ENCODE measurements at places on chromosomes 6 and 20. TPM values are rescaled to one million over a fixed set of nuclear protein-coding genes. Genes with fewer than 3 reads are reported as not detected.

DNA sequence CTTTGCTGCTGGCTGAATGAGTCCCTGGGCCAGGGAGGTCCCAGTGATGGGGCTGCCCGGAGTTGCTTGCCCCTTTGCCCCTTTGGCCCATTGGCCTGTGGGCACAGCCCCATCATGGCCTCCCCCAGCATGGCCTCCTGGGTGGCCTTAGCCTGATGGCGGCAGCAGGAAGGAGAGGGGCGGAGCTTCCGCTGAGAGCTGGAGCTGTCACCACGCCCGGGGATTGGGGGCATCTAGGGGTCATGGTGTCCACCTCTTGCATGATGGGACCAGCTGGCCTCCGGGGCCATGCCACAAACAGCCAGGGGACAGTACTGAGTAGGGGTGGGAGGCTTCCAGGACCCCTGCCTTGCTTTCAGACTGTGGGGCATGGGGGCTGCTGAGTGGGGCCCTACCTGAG is 31.5 kb upstream of the GATA5 start:
- no peak overlapping the region for H3K4me3 ChIP-seq
- no peak overlapping the region for H3K27ac ChIP-seq
- no peak for DNase-seq
- no peaks in the 10 kb centered on the region for H3K36me3 ChIP-seq

ZC3H12D gene
- 0.26 TPM for total RNA-seq

DNA sequence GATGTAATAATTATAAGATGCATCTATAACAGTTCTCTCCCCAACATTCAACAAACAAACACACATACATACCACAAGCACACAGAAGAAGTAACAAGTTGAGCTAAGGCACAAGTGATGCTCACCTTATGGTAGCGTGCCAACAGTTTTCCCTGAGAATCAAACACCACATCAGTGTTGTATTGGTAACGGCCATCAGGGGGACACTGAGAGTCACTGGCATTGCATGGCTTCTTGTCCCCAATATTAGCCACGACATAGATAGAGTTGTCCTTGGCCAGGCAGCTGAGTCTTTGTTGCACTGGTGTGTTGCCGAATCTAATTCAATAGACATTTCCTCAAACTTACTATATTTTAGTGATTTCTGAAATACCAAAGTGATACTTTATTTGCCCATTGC is 14.8 kb upstream of the VNN1 start:
- no peak for DNase-seq
- H3K4me1 ChIP-seq: no peaks in the 10 kb centered on the region
- no peak overlapping the region for H3K4me3 ChIP-seq

DNA sequence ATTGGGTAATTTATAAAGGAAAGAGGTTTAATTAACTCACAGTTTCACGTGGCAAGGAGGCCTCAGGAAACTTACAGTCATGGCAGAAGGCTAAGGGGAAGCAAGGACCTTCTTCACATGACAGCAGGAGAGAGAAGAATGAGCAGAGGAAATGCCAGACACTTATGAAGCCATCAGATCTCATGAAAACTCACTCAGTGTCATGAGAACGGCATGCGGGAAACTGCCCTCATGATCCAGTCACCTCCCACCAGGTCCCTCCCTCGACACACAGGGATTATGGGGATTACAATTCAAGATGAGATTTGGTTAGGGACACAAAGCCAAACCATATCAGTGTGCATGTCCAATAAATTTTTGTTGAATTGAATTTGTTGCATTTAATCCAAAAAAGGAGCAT is 52.0 kb downstream of the ECT2L start:
- H3K27me3 ChIP-seq: no peaks in the 10 kb centered on the region
- no peaks in the 10 kb centered on the region for H3K36me3 ChIP-seq
- H3K27ac ChIP-seq: no peak overlapping the region
- no peak for DNase-seq
- no peak overlapping the region for H3K4me3 ChIP-seq
- no peaks in the 10 kb centered on the region for H3K4me1 ChIP-seq

GRCh38 chr20:59821788-59822187 is 111.6 kb downstream of the SYCP2 start:
- H3K4me1 ChIP-seq: no peaks in the 10 kb centered on the region
- DNase-seq: no peak
- no peaks in the 10 kb centered on the region for H3K27me3 ChIP-seq

SNAP91 gene
- not detected for total RNA-seq

C2 gene
- 24.8 TPM for total RNA-seq

DNA sequence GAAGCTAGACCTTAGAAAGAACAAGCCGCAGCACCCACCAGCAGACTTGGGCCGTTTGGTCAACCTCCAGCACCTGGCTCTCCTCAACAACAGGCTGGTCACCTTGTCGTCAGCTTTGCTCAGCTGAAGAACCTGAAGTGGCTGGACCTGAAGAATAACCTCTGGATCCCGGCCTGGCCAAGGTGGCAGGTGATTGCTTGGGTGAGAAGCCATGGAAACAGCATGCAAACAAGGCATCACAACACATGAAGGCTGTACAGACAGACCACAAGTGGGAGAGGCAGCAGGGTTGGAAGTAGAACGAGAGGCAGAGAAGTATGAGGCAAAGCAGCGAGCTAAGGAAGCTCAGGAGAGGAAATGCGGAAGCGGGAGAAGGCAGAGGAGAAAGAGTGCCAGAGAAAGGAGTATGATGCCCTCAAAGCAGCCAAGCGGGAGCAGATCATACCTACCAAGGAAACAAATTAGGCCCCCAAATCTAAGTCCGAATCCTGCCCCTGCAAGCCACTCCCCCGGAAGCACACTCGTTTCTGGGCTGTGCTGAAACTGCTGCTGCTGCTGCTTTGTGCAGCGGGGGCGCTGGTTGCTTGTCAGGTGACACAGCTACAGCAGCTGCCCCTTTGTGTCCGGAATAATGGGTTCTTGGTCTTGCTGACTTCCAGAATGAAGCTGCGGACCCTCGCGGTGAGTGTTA is 121.6 kb upstream of the LGSN start:
- H3K36me3 ChIP-seq: no peaks in the 10 kb centered on the region
- no peak overlapping the region for H3K27ac ChIP-seq
- DNase-seq: no peak
- no peaks in the 10 kb centered on the region for H3K27me3 ChIP-seq
- H3K4me3 ChIP-seq: no peak overlapping the region

PRR3 gene
- 4.4 TPM for total RNA-seq

DZANK1 gene
- total RNA-seq: 4.7 TPM

PRL gene
- not detected for total RNA-seq

GGTLC1 gene
- not detected for total RNA-seq

DNA sequence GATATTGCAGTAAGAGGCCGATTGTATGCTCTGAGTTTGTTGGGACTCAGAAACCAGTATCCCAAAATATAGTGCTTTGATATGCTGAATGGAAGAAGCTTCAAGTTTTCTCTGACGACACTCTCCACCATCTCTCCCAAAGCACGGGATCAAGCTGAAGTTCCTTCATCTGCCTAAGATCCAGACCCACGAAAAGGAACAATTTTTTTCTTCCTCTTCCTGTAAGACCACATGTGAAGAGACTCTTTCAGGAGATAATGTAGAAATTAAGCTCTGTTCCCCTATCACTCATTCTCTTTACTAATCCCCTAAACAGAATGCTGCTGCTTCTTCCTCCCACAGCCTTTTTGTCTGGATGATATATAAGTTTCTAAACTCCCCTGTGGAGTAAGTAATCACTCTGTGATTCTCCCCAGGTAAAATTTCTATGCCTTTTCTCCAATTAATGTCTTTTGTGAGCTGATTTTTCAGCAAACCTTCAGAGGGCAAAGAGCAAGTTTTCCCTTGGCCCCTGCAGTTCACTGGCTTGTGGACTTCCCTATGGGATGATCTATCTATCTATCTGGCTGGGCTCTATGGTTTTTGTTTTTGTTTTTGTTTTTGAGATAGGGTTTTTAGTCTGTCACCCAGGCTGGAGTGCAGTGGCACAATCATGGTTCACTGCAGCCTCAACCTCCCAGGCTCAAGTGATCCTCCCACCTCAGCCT is 13.5 kb upstream of the PNRC1 start:
- no peak overlapping the region for H3K4me3 ChIP-seq
- H3K27ac ChIP-seq: no peak overlapping the region
- H3K27me3 ChIP-seq: no peaks in the 10 kb centered on the region
- no peaks in the 10 kb centered on the region for H3K4me1 ChIP-seq
- H3K36me3 ChIP-seq: no peaks in the 10 kb centered on the region

GSTA4 gene
- 59.2 TPM for total RNA-seq

DNA sequence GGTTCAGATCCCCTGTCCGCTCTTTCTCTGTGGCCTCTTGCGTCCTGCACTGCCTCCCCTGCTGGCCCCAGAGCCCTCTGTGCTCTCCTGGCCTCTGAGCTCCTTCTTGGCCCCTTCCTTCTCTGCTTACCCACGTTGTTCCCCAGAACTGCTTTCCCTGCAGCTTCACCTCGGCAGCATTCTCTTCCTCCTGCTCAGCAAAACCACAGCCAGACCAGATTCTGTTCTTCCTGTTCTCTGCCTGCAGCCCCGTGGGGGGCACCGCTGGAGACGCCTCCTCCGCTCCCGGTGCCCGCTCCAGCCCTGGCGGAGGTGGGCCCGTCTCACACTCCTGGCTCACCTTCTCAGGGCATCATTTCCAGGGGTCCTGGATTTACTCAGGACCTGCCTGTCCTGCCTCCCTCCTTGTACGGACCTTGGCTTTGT is 59.7 kb downstream of the TCP11 start:
- no peaks in the 10 kb centered on the region for H3K36me3 ChIP-seq
- no peaks in the 10 kb centered on the region for H3K27me3 ChIP-seq
- no peak overlapping the region for H3K27ac ChIP-seq
- H3K4me1 ChIP-seq: no peaks in the 10 kb centered on the region
- no peak overlapping the region for H3K4me3 ChIP-seq

DNA sequence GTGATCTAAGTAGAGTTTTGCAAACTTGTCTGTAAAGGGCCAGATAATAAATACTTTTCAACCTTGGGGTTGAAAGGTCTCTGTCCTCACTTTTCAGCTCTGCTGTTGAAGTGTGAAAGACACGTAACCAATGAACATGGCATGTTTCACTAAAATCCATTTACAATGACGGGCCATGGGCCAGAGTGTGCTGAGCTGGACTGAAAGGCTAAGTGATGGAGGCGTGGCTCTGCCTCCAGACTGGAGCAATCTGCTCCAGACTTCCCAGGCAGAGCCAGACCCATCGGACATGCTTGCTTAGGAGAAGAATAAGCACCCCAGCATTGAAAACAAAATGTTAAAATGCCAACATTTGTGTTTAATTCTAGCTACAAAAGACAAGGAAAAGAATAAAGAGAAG is 41.4 kb downstream of the SCAND1 start:
- H3K27ac ChIP-seq: no peak overlapping the region
- no peaks in the 10 kb centered on the region for H3K4me1 ChIP-seq
- no peak for DNase-seq

PXDC1 gene
- 15.6 TPM for total RNA-seq

ME1 gene
- 3.4 TPM for total RNA-seq

TNF gene
- total RNA-seq: not detected

ENPP5 gene
- total RNA-seq: 8.1 TPM

DNA sequence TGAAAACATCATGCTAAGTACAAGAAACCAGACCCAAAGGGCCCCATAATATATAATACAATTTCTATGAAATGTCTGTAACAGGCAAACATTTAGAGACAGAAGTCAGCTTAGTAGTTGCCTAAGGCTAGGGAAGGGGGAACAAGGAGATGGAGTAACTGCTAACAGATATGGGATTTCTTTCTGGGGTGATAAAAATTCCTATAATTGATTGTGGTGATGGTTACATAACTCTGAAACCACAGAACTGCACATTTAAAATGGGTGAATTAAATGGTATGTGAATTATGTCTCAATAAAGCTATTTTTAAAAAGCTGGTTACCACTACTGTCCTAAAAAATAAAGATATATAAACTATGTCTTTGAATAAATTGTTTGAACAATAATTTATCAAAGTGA is 3.2 kb downstream of the CEP162 start:
- no peaks in the 10 kb centered on the region for H3K36me3 ChIP-seq
- H3K4me3 ChIP-seq: no peak overlapping the region
- no peaks in the 10 kb centered on the region for H3K4me1 ChIP-seq
- DNase-seq: no peak
- no peak overlapping the region for H3K27ac ChIP-seq

DNA sequence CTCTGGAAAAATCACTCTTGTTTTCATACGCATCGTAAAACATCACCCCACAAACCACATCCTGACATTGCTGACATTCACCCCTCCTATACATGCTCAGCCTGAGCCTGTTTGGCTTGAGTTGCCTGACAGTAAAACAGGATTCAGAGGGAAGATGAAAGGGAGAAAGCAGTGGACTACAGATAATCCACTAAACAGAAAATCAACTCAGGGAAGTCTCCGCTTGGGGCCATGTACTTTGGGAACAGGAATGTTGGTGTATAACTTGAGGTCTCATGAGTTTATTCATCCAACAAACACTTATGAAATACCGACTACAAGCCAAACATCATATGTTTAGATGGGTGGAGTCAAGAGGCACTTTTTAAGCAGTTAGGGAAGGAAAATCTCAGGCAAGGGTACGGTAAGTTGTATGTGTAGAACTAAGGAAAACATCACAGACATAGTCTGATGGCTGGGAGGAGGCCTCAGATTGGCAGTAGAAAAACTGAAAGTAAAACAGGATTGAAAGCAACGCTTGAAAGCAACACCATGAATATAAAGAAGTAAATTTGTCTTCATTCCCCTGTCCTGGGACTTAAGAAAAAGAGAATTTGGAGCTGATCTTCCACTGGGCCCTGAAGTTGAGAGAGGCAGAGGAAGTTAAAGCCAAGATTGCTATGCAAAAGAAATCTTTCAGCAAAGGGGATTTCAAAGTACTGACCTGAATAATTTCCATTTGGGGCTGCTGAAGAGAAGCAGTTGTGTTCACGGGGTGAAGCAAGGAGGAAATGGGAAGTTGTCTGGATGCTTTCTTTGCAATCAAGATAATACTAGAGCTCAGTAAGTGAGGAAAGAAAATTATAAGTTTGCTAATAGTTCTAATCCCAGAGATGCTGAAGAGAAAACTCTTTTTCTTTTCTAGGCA is 28.8 kb downstream of the PDE7B start:
- no peaks in the 10 kb centered on the region for H3K4me1 ChIP-seq
- DNase-seq: no peak

GRCh38 chr20:53343448-53343847 is 250.2 kb downstream of the ZNF217 start:
- H3K36me3 ChIP-seq: no peaks in the 10 kb centered on the region
- H3K27me3 ChIP-seq: no peaks in the 10 kb centered on the region
- no peaks in the 10 kb centered on the region for H3K4me1 ChIP-seq
- DNase-seq: no peak
- no peak overlapping the region for H3K4me3 ChIP-seq
- no peak overlapping the region for H3K27ac ChIP-seq

TRIM15 gene
- not detected for total RNA-seq

- H3K27ac ChIP-seq: no peak overlapping the region
- no peaks in the 10 kb centered on the region for H3K4me1 ChIP-seq
- no peaks in the 10 kb centered on the region for H3K27me3 ChIP-seq
- DNase-seq: no peak
- no peaks in the 10 kb centered on the region for H3K36me3 ChIP-seq
Observed at GRCh38 chr6:109702791-109703190, 11.7 kb downstream of the FIG4 start.
